NCI-H2171 (cell line): ENCODE measurements at places on chromosomes 11 and 22.

DNA sequence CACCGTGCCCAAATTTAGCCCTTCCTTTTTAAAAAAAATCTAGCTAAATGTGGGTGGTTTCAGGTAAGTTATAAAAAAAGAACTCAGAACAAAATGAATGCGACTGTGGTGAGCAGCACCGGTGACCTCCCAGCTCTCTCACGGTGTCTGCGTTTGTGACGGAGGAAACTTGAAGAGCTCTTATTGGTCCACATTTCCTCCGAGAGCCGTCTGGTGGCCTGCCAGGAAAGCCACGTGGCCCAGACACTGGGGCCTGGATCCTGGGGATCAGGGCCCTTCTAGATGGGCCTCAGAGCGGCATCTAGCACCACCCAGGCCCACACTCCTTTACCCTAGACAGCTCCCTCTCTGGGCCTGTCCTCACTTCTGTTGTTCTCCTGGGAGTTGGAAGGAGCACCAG, 39.5 kb downstream of the B3GAT1 start:
- no peak for DNase-seq

DNA sequence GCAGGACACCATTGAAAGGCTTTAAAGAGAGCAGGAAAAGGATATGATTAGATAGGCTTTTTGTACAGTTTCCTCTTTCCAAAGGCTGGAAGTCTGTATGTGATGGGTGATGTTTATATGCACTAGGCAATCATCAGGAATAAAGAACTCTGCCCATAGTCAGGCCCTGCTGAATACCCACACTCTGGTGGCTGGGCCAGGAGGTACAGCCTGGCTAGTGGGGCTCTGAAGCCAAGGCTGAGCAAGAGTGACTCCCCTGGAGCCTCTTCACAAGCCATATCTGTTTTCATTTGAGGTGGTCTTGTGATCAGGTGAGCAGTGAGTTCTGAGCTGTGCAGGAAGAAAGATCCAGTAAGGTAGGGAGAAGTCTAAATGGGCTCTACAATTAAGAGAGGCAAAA, 539.9 kb upstream of the CCDC90B start:
- no peak for DNase-seq

DNA sequence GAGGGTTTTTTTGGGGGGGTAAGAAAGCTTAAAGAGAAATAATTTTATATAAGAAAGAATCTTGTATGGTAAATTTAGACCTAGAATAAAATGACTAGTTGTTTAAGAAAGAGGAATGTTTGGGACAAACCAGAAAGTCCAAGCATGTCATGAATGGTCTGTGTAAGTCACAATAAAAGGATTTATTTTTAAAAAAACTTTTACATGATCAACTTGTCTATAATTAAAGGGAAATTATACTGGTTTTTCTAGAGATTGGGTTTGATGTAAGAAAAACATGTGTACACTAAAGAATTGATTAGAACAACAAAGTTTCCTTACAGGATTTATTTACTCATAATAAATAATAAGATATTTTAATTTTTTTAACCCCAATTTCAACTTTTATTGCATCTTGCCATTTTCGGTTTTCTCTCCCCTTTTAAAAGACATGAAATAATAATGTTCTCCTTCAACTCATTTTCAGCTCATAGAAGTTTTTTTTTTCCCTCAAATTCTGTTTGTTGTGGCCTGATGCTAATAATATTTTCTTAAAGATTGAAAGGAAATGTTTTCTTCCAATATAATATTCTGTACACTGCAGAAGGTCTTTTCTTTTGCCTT, 35.4 kb upstream of the INCENP start:
- no peak for DNase-seq

GRCh38 chr11:102268083-102268984, 49.0 kb upstream of the BIRC3 start:
- DNase-seq: peak; percentile 50

DNA sequence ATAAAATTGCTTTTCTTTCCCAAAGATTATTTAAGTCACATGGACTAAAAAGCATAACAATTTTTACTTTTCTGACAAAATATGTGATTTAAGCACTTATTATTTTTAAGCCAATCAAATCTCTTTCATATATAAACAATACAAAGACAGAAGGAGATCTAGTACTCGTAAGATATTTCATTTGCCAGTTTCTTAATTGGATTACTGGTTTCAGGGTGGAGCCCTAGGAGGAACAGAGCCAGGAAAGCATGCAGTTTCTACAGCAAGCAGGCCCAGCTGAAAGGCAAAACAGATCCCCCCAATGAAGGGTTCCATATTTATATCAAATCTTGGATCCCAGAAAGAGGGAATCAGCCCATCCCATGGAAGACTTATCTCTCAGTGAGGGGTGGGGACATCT, 177.0 kb downstream of the KIF18A start:
- no peak for DNase-seq

DNA sequence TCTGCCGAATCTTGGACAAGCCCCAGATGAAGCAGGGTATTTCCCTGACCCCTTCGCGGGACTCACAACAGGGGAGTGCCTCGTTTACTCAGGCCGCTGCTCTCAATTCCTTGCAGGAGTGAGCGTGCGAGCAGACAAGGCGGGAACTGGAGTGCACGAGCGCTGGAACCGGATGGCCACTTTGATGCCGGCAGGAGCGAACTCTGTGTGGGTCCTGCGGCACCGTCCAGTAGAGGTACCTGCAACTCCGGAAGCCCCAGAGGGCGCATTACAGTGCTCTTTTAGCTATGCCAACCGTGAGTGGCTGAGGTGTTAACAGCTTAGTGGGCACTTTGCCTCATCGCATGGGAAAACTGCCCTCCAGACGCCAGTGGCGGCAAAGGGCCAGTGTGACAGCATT, 182.3 kb upstream of the ANO3 start:
- no peak for DNase-seq

DNA sequence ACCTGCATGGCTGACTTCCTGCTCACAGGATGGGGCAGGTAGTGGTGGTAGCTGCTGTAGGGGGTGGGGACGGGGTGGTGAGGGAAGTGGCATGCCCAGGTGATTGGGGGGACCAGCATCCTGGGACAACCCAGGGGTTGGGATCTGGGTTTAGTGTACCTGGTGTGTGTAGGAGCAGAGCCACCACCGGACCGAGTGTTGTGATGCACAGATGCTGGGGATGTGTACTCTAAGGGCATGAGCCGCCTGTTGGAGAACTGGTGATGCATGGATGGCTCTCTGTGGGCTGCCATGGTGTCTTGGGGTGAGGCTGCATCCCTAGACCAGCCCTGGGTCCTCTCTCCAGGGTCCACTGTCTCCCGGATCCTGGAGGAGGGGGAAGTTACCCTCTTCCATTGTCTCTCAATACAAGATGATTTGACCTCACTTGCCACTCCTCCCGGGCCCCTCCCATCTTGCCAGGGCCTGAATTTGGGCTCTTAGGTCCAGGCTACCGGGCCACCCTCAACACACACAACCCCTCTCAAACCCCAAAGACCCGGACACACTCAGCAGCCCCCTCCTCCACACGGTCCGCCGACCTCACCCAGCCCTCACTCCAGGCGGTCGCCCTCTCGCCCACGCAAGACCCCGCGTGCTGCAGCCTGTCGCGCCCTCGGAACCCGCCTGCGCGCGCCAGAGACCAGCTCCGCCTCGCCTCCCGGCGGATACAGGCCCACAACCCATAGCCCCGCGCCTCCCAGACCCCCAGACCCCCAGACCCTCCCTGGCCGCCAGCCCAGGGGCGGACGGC, 619 bp downstream of the LRRC75B start:
- no peak for DNase-seq

DNA sequence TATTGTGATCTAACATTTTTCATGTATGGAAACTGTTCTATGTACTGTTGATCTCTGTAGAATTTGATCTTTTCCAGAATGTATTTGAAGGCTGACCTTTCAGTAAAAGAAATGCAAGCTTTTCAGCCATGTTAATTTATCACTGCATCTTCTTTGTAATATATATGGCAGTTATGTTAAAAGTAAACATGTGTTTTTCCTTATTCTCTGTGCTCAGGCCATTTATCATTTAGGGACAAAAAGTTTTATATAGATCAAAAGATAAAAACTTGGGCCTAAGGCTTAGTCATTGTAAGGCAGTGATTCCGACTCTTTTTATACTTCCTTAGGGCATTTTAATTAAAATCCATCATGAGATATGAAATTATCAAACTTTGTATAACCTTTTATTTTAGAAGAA, 48.7 kb downstream of the KDM2A start:
- DNase-seq: no peak

DNA sequence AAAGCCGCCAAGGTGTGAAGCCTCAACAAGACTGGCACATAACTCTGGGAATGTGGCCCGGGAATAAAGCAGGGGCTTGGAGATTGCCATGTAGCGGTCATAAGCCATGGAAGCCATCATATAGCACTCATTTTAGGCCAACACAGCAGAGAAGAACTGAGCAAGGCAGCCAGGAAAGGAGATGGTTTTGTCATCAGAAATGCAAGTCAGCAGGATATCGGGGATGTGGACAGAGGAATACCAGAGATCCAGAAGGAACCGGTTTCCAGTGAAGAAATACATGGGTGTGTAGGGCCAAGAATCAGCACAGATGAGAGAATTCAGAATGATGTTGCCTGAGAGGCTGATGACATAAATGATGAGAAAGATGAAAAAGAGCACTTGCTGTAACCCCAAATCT, 3.0 kb upstream of the OR9G4 start:
- DNase-seq: no peak

DNA sequence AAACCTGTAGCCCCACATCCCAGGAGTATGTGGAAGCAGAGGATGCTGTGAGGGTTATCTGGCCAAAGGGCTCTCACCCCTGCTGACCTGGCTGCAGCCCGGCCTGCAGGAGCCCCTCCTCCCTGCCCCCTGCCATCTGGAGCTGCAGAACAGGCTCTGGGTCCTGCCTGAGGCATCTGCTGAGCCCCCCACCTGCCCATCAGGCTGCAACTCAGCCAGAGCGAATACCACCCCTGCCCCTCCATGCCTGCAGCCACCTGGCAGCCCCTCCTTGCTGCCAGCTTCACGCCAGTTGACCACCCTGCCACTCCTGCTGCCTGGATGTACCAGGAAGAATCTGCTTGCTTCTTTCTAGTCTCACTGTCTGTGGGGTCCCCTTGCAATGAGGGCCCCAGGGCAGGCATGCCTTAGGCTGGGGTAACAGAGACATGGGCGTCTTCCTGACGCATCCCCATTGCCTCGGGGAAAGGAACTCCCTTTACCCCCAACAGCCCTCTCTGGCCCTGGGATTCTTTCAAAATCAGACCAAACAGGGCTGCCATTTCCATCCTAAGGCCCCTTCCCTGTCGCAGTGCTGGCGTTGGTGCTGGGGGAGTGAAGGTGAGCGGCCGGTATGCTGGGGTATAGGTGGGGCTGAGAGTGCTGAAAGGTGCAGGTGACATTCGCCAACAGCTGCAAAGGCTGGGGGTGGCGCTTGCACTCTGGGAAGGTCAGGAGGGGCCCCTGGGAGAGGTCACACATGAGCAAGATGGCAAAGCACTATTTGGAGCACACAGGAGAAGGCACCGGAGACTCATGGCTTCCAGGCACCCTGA, 1334.6 kb downstream of the TBC1D22A start:
- DNase-seq: no peak

DNA sequence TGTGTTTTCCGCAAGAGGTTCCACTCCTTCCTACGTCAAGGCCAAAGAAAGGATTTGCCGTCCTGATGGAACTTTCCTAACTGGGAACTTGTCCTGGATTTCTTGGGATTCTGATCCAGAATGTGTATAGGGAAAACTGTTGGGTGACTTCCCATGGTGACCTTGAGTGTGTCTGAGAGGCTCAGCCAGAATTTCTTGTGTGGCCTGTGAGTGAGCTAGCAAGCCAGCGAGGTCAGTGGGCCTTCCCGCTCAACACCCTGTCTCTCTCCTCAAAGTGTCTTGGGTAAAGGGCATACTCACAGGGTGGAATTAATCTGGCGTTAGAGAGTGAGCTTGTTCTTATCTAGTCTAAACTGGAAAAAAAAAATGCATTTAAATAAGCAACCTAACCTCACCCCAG, 20.4 kb downstream of the ZNRF3 start:
- DNase-seq: no peak

- no peak for DNase-seq
Measured at GRCh38 chr22:40462195-40462984, 92.0 kb downstream of the SGSM3 start.

GRCh38 chr11:92500453-92500852, 275.8 kb downstream of the FAT3 start:
- no peak for DNase-seq

DNA sequence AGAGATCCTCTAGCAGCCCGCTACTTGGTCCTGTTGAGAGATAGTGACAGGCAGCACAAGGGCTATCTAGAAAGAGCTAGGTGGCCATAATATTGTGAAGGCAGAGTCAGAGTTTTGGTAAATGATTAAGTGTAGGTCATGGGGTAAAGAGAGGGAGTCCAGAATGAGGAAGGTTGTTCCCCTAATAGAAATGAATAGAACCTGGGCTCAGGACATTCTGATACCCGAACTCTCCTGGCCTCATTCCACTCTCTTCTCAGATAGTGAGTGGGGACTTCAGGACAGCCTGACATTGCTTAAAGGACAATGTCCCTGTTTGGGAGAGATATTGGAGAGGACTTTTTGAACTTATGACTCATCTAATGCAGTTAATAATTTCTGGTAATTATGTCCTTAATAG, 20.6 kb downstream of the SLC5A1 start:
- DNase-seq: no peak

DNA sequence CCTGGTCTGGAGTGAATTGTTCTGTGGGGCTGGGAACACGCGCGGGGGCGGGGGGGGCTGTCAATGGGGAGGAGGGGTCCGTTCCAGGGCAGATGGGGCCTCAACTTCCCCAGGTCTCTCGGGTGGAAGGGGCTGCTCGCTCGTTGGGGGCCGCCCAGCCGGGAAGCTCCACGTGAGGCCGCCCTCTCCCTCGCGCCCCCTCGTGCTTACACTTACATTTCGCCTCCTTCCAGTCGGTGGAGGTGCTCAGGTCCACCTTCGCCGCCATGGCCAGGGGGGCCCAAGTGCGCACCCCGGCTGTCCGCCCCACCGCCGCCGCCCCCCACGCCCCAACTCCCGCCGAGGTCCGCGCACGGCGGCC, 452 bp downstream of the MACROD1 start:
- DNase-seq: peak; percentile 30

DNA sequence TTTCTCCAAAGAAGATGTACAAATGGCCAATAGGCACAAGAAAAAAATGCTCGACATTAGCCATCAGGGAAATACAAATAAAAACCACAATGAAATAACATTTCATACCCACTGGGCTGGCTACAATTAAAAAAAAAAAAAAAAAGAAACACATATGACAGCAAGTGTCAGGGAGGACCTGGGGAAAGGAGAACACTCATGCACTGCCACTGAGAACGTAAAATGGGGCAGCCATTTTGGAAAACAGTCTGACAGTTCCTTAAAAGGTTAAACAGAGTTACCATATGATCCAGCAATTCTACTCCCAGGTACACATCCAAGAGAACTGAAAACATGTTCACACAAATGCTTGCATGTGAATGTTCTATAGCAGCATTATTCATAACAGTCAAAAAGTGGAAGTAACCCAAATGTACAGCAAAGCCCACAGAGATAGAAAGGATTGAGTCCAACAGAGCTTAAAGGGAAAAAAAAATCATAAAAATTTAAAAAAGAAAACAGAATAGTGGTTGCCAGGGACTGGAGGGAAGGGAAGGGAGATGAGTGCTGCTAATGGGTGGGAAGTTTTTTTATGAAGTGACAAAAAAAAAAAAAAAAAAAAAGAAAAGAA, 48.4 kb upstream of the CYP2D6 start:
- DNase-seq: no peak

- DNase-seq: no peak
Measured at GRCh38 chr11:66559142-66559865, 9.1 kb downstream of the CTSF start.

GRCh38 chr11:11290354-11290753, 62.7 kb downstream of the CSNK2A3 start:
- DNase-seq: no peak

GRCh38 chr11:116778556-116778955, 5.8 kb upstream of the BUD13 start:
- DNase-seq: no peak

- no peak for DNase-seq
Measured at GRCh38 chr22:50521710-50522109, 3.7 kb downstream of the SCO2 start.
